Stimulated activated CD8-positive, alpha-beta memory T cell treated with anti-CD3 and anti-CD28 coated beads, Interleukin-4, amount 100 ng/mL, for 24 hours (primary cell): ENCODE measurements at places on chromosomes 11 and 22.
A peak's percentile ranks its signal among the peaks of the same experiment; 100 is the strongest.

DNA sequence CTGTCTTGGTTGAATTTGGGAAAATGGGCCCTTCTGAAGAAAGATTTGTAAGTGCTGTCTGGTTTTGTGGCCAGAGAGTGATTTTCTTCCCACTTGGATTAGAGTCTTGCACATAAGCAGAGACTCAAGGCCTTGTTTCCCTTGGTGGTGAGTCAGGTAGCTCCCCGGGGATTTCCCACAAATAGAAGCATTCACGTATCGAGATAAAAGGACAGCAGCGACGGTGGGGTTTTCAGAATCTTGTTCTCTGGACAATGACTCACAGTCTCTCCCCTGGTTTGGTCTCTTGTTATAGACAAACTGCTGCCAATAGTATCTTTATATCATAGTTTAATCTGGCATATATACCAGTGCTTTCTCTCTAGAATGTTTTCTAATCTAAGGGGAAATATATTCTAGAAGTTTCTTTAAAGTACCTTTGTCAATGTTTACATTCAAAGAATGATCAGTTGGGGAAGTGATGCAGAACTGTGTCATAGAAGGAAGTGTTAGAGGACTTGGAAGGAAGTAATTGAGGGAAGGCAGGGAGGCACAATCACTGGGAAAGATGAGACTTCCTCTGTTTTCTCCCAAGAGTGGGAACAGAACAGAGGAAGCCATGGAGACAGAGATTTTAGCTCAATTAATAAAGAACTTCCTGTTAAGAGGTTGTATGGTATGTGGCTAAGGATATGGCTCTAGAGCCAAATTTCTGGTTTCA lies 18.1 kb downstream of the POLA2 start:
- DNase-seq = peak; percentile 9

GRCh38 chr11:12280199-12280837 lies 97.1 kb upstream of the PARVA start:
- no peak for DNase-seq

DNA sequence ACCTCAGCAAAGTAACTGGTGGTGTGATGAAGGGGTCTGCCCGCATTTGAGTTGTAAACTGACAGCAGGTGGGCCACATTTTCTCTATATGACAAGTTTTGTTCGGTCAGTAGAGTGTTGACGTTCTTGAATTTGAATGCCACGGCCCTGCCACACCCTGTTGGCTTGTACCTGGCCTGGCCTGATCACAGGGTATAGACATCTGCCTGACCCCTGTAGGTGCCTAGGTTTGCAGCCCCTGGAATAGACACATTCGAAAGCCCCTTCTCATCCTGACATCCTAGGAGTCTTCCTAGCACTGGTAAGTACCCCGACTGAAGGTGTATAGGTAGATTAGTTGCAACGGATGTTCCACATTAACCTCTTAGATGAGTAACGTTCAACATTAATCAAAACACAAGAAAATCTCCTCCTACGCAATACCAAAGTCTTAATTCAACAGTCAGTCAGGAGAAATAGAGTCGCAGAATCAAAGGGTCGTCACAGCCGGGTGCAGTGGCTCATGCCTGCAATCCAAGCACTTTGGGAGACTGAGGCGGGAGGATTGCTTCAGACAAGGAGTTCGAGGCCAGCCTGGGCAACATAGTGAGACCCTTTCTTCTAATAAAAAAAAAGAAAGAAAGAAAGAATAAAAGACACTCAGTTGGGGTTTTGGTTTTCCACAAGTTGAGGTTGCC lies 43.6 kb upstream of the CD5 start:
- DNase-seq = no peak

- no peak for DNase-seq
Measured at GRCh38 chr22:25497716-25498115, 66.8 kb upstream of the GRK3 start.

- no peak for DNase-seq
Measured at GRCh38 chr22:30386608-30386959, 627 bp downstream of the RNF215 start.

DNA sequence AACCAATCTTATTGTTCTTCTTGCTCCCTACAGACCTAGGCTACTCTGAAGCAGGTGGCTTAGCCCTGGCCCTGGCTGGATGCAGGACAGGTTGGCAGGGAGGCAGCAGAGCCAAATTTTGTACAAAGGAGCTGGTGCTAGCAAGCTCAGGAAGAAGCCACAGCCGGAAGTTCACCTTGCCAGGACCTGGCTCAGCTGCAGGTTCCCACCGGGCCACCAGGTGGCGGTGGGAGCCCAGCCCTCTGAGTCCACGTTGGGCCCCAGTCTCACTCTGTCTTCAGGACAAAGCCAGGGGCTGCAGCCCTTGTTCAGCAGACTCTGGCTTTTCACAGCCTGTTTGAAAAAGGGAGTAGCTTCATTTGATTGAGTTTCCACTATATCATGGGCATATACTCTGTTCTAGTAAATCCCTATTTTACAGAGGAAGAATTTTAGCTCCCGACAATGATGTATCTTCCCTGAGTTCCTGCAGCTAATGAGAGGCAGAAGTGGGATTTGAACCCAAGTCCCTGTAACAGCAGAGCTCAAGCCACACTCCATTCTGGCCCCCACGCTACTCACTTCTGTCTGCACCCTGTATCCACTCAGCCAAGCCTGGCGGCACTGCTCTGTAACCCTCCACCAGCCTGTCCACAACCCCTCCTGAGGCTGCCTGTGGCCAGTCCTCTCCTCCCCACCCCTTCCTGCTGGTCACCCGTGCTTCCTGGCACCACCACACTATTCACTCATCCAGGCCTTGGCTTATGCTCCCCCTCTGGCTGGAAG lies 3.3 kb downstream of the TKFC start:
- peak; percentile 74 for DNase-seq

- DNase-seq = no peak
Measured at GRCh38 chr11:16296273-16296672, 60.1 kb downstream of the SOX6 start.

- DNase-seq = no peak
Measured at GRCh38 chr22:43277987-43278601, 65.1 kb downstream of the SCUBE1 start.

- DNase-seq = no peak
Measured at GRCh38 chr11:129035244-129035643, 92.6 kb upstream of the TP53AIP1 start.

GRCh38 chr22:22709719-22710445 lies 65.5 kb downstream of the GGTLC2 start:
- no peak for DNase-seq

DNA sequence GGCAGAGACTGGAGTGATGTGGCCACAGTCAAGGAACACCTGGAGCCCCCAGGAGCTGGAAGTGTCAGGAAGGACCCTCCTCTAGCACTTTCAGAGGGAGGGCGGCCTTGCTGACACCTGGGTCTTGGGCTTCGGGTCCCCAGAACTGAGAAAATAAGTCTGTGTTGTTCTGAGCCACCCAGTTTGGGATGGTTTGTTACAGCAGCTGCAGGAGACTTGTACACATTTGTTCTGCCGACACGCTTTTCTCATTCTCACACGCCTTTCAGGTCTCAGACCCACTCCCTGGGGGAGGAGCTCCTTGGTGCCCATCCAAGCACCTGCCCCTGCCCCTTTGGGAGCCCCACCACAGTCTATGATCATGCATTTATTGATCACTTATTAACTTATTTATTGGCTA lies 47.2 kb upstream of the SMIM38 start:
- no peak for DNase-seq

DNA sequence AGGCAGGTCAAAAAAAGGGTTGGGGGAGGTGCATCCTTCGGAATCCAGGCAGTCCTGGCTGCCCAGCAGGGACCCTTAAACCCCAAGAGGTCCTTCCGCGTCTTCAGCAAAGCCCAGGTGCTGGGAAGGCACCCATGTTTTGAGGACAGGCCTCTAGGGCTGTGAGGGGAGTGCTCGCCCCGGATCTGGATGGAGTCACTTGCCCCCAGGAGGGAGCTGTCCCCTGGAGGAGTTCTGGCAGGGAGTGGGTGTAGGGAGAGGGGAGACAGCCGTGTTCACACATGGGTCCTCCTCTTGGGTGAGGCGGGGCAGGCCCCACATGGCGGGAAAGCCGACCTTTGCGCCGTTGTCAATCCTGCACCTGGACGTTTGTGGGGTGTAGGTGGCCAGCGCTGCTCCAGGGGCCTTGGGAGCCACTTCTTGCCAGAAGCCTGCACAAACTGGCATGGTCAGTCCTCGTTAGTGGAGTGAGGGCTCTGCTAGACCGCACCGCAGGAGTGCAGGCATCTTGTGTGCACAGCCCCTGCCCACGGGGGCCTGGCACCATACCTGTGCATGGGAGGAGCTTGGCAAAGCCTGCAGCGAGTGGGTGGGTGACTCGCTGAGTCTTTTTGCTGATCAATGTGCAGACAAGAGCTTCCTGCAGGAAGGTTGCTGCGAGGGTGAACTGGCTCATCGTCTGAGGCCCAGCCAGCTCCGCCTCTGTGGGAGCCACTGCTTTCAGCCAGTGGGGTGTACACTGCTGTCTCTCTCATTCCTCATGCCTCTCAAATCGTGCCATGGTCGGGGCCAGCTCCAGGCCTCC lies 16.0 kb downstream of the PPIL2 start:
- DNase-seq = no peak

GRCh38 chr22:25000686-25001085 lies 48.2 kb downstream of the KIAA1671 start:
- no peak for DNase-seq

GRCh38 chr22:30866216-30866615 lies 102.4 kb downstream of the MORC2 start:
- DNase-seq = no peak

- no peak for DNase-seq
Measured at GRCh38 chr11:34147581-34147980, 42.2 kb downstream of the NAT10 start.

- DNase-seq = no peak
Measured at GRCh38 chr11:71332046-71332445, 79.7 kb upstream of the SHANK2 start.

DNA sequence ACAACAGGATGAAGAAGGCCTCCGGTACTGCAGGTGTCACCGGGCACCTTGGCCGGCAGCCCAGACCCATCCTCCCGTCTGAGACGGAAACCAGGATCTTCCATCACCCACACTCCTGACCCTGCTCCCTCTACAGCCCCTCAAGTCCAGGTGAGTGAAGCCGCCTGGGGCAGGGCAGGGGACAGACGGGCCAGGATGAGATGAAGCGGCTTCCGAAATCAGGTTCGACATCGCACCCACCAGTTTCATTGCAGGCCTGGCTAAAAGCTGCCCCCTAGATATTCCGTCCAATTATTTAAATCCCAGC lies 639.1 kb downstream of the TBC1D22A start:
- no peak for DNase-seq

DNA sequence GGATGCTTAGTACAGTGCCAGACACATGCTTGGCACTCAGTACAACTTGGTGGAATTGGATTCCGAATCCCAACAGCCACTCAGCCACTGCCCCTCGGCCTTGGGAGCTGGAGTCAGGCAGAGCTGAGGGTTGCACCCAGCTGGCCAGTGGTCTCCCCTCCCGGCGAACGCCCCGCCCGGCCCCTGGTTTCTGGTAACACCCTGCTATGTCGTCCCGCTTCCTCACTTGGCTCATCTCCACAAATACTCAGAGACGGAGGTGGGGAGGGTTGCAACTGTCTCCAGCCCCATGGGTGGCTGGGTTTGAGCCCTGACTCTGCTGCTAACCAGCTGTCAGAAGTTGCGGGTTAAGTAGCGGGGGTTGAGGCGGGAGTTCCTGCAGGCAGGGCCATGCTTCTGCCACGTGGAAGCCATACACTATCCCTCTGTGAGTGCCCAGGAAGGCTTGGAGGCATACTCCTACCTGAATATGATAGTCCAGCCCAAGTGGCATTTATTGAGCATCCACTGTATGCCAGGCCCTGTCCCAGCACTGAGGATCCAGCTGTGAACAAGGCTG lies 67.1 kb downstream of the GRIK4 start:
- no peak for DNase-seq

DNA sequence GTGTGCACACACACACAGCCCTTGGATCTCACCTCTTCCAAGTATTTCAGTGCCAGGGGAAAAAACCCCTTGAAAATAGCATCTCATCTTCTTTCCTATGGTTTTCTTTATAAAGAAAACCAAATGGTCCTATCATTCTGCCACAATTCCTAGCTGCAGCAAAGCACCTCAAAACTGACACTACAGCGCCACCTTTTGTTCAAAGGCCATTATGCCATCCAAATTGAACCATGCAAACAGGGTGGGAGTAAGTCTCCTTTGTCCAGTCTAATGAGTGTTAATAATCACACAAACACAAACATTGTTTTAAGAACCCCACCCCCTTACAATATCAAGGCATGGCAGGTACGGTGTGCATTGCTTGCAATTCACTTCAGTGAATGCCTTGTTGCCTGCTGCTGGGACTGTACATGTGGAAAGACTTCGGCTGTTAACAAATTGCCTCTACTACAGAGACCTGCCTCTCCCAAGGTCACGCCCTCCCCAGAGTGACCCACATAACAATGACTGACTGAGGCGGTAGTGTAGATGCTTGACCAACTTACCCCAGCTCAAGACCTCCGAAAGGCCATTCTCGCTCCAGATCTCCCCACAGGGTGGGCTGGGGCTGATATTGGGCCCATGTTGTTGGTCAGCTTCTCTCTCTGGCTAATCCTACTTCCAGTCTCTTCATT lies 31.7 kb downstream of the FAM181B start:
- no peak for DNase-seq

DNA sequence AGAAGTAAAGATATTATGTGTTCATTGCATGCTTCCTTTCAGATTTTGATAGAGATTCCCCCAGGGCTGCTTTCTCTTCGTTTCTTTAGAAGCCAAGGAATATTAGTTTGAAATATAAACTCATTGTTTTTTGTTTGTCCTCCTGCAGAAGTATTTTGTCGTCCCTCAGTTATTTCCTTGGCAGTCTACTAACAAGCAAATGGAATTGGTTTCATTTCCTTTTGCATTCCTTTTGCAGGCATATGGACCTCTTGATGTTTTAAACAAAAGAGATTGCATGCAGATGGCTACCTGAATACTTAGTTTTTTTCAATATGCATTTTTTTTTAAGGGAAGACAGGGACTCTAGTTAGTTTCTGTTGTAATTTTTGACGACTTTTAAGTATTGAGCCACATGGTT lies 62.2 kb downstream of the BCL2L13 start:
- no peak for DNase-seq

DNA sequence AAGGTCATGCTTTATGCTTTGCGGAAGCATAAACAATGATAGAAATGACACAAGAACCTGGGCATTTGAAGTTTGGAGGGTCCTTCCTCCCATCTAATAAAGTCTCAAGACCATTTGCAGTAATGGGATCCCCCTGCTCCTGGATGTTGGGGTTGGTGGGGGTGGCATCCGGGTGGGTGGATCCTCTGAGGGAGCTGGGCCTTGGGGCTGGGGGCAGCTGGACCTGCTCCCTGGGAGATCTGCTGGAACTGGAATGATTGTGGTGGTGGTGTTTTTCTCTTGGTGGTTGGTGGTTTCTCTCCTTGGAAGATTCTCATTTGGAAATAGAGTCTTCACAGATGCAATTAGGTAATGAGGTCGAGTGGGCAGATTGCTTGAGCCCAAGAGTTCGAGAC lies 2.2 kb upstream of the NAP1L4 start:
- no peak for DNase-seq

GRCh38 chr11:17439316-17439782 lies 37.3 kb downstream of the ABCC8 start:
- DNase-seq = no peak
